CD4-positive, alpha-beta T cell treated with Interleukin-2 at 100 ng/mL for 4 hours (primary cell): ENCODE measurements at places on chromosomes 7 and 10.
A peak's percentile ranks its signal among the peaks of the same experiment; 100 is the strongest.

DNA sequence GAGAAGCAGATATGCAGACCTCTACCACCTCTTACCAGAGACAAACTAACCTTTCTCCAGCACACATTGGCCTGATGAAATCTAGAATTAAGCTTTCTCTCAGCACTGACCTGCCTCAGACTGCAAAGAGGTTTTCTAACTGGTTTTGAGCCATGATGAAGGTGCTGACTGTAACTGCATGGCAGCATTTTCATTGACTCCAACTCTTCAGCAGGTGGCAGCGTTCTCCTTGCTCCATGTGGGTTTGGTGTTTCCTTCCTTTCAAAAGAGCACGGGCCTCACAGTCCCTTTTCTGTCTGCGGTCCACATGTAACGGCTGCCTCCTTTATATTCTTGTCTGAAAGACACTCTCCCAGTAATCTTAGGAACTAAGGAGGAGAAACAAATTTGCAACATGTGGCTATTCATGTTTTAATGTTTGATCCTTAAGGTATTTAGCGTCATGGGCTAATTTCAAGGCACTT is 12.6 kb downstream of the KLLN start:
- DNase-seq: peak; percentile 54

DNA sequence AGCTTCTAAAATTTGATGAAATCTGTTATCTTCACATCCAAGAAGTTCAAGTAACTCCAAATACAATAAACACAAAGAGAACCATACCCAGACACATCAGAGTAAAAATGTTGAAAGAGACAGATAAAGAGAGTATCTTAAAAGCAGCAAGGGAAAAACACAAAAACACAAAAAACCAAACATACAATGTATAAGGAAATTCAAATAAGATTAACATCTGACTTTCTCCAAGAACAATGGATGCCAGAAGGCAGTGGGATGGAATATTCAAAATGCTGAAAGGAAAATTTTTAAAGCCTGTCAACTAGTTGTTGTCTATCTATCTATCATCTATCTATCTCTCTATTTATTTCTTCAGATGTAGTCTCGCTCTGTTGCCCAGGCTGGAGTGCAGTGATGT is 72.4 kb upstream of the MKLN1 start:
- no peak for DNase-seq

DNA sequence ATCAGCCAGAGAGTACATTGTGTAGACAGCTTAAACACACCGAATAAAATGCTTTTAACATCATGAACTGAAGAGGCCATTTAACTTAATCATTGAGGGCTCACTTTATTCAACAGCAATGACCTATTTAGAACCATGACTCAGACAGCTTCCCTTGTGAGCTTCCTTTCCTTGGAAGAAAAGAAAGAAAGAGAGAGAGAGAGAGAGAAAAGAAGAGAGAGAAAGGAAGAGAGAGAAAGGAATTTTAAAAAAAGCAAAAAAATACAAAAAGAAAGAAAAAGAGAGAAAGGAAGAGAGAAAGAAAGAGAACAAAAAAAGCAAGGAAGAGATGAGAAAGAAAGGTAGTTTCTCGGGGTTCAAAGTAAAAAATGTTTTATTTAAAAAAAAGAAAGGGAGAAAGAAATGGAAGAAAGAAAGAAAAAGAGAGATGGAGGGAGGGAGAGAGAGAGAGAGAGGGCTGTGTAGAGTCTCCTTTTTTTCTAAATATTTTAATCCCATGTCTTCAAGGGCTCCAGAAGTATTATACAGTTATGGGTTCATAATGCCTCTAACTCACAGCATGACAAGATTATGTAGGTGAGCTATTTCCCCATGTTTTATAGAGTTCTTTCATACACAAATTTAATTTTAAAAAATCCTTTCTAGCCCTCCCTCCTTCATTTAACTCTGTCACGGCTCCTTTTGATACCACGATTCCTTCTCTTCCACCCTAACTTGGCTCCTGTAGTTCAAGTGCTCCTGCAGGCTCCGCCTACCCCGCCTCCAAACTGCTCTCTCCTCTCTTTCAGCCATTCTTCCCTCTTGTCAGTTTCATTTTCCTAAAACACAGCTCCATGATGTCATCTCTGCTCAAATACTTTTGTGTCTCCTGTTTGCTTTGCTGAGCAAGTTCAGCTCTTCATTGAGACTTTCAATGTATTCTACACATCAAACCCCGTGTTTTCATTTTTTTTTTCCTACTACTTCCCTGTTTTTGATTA is 85.5 kb downstream of the PRTFDC1 start:
- DNase-seq: no peak

- peak; percentile 22 for DNase-seq
Measured at GRCh38 chr10:125064681-125065492, 95.5 kb downstream of the CTBP2 start.

GRCh38 chr10:128451879-128452278 is 325.7 kb upstream of the MKI67 start:
- DNase-seq: no peak

GRCh38 chr7:2373124-2373556 is 18.5 kb downstream of the EIF3B start:
- DNase-seq: no peak

DNA sequence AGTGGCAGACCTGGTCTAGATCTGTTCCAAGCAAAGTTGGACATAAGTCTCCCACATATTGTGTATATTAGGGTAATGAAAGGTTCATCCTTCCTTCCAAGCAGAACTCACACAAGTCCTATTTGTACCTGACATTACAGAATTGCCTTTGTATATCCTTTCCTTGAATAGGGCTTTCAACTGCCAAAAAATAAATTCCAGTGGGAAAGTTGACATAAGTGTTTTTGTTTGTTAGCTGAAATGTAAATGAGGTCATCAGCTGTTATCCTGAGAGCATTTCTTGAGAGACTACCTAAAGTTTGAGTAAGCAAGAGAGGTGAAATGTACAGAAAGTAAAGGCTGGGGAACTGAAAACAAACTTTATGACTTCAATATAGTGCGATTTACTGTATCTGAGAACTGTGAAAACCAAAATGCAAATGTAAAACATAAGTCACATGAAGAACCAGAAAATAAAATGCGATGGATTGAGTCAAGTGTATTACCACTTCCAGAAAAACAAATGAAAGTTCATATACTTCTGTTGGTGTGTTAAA is 527.3 kb upstream of the SEMA3D start:
- DNase-seq: no peak

DNA sequence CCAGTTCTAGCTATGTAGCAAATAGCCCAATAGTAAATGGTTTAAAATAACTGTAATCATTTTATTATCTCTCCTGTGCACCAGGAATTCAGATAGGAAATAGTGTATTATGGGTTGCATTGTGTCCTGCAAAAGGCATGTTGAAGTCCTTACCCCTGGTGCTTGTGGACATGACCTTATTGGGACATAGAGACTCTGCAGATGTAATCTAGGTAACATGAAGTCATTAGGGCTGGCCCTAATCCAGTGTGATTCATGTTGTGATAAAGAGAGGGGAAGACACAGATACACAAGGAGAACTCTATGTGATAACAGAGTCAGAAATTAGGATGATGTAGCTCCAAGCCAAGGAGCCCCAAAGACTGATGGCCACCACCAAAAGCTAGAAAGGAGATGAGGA is 462.8 kb downstream of the GALNT17 start:
- no peak for DNase-seq

GRCh38 chr7:155454183-155455112 is 3.5 kb upstream of the EN2 start:
- no peak for DNase-seq

GRCh38 chr7:2796358-2797352 is 47.5 kb downstream of the GNA12 start:
- DNase-seq: no peak

DNA sequence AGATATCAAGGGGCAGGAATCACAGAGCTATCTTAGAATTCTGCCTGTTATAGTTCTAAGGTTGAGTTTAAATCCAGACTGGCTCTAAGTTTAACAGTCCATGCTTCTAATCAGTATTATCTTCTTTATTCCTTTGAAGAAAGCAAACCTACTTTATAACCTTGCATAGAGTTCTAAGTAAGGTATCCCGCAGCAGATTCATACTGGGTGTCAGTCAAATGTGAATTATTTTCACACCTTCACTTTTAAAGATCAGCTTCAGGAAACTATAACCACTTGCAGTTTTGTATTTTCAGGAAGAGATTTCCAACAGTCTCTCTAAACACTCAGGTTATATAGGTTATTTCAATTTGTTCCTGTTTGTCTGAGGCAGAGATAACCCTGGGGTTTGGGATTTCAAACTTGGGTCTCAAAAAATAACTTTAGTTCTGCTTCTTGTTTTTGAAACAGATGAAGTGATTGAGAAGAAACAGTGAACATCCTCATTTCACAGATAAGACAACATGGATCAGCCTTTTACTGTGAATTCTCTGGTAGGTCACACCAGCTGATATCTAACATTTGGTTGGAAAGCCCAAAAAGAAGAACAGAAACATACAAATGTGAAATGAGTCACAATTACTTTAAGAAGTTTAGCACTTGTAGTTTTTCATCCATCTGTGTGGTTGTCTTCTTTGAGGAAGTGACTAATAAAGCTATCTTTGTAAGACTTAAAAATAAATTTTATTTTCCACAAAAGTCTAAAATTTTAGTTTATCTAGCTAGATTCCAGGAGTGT is 21.4 kb downstream of the STAMBPL1 start:
- DNase-seq: peak; percentile 49

- DNase-seq: no peak
Measured at GRCh38 chr10:114995468-114996247, 57.7 kb downstream of the TRUB1 start.

DNA sequence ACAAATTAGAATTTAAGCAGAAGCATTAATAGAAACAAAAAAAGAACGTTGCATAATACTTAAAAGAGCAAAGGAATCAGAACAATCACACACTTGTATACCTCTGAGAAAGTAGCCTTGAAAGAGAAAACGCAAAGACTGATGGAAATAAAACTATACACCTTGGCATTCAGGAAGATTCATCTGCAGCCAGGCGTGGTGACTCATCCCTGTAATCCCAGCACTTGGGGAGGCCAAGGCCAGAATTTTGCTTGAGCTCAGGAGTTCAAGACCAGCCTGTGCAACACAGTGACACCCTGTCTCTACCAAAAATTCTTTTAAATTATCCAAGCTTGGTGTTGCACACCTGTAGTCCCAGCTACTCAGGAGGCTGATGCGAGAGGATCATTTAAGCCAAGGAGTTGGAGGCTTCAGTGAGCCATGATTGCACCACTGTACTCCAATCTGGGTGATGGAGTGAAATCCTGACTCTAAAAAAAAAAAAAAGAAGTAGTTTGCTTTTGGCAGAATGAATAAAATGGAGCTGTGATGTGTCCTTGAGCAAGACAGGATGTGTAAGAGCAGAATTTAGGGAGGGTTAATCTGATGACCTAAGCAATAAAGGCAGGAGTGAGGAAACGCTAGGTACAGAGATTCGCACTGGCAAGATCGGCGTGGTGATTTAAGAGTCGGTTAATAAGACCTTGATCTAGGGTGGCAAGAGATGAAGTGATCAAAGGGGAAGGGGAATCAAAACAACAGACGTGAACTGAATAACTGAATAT is 75.8 kb upstream of the NRP1 start:
- DNase-seq: no peak

DNA sequence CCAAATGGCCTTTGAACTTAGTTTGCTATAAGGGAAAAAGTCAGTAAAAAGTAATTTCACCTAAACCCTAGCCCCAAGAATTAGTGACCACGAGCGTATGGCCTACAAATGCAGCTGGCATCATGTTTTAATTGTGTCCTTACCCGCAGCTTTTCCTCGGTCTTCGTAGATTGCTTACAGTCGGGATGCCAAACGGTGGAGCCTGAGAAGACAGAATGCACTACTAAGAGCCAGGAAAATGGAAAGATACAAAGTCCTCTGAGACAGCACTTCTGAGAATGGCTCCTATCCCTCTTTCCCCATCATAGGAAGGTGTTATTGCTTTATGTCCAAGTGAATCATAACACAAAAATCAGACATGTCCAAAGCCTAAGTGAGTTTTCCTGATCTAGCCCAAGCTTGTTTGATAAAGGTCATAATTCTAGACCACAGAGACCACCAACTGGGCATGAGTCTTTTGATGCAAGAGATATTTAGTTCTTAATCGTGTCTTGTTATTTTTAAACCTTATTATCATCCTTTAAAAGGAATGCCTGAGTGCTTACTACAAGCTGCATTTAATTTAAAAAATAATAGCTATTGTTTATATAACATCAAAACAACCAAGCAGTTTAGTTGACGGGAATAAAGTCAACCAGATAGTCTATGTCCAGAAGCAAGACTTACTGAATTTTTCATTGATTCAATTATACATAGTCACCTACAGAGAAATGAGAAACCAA is 83.7 kb upstream of the AFAP1L2 start:
- DNase-seq: no peak

DNA sequence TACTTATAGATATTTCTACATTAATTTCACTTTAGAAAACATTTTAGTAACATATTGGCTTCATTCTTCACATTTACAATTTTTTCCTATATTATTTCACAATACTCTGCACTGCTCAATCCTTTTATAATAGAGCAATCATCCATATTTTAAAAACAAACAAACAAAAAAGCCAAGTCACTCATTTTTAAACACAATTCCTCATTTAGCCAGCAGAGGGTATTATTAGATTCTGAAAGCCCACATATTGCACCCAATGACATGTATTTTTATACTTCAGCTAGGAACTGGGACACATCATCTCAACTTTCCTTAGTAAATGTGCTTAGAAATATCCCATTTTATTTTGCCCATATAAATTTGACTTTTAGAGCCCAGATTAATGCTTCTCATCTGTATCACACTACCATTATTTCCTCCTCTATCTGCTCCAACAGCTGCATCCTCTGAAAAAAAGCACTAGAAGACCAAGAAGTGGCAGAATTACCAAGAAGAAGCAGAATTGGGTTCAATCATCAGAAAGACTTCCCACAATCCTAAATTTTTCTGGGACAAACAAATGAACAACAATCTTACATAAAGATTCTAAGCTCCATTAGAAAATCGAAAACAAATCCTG is 29.5 kb downstream of the CTNNA3 start:
- peak; percentile 32 for DNase-seq

DNA sequence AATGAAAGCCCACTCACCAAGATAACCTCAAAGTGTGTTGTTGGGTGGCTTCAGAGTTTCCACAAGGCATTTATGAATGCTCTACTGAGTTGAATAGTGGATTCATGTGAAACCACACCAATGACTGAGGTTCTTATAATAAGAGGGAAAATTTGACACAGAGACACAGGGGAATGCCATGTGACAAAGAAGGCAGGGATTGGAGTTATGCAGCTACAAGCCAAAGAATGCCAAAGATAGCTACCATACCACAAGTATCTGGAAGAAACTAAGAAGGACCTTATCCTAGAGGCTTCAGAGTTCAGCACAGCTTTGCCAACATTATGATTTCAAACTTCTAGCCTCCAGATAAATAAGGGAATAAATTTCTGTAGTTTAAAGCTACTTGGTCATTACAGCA is 68.0 kb upstream of the PCDH15 start:
- no peak for DNase-seq

- no peak for DNase-seq
Measured at GRCh38 chr7:141609576-141609975, 58.4 kb downstream of the AGK start.

- no peak for DNase-seq
Measured at GRCh38 chr7:107609811-107610261, 29.8 kb downstream of the BCAP29 start.

DNA sequence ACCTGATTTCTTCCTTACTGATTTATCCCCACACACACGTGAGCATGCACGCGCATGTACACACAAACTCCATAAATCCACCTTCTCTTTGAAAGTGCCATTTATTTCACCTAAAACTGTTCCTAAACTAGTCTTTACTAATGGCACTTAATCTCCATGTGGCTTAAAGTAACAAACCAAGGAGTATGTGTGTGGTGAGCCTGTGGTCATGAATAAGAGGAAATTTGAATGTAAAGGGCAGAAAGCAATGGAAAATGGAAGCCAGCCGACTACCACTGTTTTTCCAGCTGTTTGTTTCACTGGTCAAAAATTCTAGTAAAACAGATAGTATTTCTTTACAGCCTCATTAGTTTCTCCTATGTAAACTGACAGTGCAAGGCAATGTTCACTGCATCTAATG is 23.8 kb downstream of the SEMA3C start:
- DNase-seq: no peak
